ENCODE measurements at places on chromosomes 1 and 21.

DNA sequence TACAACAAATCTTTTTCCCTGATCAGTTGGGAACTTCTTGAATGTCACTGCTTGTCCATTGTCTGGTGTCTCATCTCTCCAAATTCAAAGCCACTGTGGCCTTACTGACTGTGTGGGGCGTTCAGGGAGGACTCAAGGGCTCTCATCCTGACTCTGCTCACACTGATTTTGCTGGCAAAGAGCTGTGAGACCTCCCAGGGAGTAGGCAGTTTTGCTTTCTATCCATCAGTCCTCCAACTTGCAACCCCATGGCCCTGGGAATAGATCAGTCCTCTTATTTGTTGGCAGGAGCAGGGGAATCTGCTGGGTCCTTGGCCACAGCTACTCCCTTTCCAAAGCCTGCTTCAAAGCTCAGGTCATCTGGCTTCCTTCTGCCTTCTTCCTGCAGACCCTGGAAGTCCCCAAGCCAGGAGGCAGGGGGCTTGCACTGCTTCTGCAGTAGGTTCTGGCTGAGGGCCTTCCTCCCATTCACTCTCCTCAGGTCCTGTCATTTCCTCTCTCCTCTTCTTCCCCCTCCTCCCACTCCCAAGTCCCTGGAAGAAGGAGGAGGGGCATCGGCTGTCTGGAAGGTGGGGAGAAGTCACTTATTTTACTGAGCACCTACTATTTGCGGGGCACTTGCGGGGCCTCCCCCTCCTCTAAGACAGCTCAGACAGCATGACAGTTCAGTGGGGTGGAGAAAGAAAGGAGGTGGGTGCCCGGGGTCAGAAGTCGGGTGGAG lies 876 bp upstream of the NAV1 start:
- DNase-seq: no peak

DNA sequence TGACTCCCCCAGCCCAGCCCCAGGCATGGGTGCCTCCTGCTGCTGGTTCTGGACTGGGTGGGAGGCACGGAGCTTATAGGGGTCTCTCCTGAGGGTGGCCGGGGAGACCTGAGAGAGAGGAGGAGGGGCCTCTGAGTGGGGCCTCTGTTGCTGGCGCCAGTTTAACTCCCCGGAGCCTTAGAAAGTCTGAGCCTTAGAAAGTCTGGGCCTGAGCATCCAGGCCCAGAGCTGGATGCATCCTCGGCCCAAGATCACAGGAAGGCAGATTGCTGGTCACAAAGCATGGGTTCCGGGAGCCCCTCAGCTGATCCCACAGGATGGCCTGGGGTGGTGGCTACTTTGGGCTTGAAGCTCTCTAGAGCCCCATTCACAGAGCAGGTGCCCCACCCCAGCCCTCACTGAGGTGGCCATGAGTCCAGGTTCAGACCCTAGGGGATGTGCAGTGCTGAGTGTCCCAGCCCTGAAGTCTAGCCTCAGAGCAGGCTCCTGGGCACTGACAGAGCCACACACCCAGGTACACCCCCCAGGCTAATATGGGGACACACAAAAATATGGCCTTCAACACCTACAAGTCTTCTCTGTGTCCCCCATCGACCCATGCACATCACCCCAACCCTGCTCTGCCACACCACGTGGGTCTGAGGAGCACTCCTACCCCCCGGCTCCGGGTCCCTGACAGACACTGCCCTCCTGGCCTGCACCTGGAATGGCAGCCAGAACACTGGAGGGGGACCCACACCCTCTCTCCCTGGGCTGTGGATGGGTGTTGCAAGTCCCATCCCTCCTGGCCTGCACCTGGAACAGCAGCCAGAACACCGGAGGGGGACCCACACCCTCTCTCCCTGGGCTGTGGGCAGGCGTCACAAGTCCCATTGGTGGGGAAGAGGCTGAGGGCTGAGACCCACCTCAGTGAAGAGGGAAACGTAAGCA lies 9.7 kb downstream of the PLA2G2F start:
- DNase-seq: no peak

DNA sequence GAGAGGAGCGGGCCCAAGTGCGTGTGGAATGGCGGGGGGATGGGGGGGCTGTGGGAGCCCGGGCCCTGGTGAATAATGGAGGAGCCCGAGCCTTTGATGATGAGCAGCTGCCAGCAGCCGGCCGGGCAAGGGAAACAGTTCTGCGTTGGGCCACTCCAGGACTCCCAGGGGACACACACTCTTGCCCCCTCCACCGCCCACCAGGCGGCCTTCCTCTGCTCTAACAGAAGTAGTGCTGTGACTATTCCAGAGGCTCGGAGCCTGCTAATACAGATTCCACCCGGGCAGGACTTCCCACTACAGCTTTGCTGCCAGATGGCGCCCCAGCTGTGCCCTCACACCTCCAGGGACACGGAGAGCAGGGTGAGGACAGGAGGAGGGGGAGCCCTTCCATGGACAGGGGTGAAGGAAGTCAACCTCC lies 48.2 kb upstream of the LRP8 start:
- no peak for DNase-seq

DNA sequence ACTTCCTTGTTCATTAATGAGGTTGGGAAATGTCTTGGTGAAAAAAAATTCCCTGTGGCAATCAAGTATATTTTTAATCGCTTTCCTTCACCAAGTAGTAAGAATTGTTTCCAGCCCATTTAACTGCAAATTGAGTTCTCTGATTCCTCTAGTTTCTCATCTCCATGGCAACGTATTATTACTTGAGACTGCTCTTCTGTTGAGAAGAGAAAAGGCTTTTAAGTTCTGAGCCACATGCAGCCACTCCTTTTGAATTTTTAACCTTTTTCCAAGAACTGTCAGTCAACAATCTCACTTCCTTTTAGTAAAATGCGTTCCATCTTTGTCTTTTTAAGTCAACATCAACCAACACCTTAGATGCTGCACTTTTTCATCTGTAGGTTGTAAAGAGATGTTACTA lies 75.7 kb upstream of the KIAA1614 start:
- no peak for DNase-seq

DNA sequence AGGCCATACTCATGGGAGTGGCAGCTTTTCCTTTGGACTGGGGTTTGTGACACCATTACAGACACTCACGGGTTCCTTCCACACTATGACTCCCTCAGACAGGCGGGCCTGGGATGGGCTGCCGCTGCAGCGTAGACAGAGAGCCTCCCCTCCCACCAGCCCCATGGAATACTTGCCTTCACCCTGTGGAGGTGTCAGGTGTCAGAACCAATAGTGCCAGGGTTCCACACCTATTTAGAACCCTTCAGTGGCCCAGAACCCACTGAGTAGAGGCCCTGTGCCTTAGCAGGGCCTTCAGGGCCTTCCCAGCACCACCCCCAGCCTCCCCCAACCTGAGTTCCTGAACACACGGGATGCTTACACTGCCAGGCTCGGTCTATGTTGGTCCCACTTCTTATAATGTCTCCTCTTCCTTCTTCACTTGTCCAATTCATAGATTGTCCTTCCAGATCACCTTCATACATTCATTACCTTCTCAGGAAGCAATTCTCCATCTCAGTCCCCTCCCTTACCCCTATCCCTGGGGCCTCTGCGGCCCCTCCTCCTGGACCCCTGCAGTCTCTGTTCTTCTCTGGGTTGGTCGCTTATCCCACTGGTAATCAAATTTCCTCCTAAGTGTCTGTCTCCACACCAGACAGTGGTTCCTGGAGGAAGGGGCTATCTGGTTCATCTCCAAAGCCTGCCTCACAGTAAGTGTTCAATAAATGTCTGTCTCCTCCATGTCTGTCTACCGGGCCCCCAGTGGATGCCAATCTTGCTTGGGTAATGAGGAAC lies 1.4 kb upstream of the RHBG start:
- DNase-seq: no peak

DNA sequence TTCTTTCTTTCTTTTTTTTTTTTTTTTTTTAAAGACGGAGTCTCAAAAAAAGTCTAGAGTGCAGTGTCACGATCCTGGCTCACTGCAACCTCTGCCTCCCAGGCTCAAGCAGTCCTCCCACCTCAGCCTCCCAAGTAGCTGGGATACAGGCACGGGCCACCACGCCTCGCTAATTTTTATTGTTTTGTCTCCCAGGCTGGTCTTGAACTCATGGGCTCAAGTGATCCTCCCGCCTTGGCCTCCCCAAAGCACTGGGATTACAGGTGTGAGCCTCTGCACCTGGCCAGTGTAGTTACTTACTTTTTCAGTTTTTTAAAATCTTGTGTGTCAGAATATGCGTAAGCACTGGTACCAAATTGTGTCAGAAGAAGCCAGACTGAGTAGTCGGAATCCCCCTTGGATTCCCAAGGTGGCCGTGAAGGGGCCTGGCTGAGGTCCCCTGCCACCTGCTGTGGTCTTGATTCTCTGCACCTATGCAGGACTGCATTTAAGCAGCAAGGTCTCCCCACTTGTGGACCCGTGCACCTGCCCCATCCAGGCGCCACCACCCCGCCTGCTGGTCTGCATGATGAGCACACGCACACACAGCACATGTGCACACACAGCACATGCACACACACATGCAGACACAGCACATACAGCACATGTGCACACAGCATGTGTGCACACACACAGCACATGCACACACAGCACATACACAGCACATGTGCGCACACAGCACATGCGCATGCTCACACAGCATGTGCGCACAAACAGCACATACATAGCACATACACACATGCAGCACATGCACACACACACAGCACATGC lies 47.5 kb downstream of the PCNT start:
- DNase-seq: no peak

DNA sequence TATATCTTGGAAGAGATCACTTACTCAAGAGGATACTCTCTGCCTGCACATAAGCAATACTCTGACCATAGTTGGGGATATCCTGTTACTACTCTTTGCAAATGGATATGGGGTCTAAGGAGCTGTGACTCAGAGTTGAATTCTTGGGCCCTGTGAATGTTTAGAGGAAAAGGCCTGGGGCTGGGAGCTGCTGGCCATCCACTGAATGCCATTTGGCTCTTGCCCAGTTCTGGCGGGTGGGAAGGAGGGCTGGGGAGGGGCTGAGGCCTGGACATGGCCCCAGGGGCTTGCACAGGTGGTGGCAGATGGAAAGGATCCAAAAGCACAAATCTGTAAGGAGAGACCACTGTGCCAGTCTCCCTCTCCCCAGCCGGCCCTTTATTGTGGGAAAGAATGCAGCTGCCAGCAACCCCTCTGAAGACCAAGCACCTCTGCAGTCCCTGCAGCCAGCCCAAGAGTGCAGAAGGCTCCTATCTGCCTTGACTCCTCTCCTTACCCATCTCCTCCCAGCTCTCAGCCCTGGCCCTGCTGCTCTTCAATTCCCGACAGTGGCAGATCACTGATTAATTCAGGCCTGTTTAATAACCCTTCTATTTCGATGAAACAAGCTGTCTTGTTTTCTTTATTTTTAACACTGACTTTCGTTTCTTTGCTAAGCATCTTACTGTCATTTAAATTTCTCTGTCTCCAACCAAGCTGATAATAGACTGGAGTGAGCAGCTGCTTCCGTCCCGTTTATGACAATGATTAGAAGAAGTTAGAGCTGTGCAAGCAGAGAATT lies 12.1 kb downstream of the PLXNA2 start:
- no peak for DNase-seq

- no peak for DNase-seq
These were observed 77.8 kb upstream of the SPAG17 start for GRCh38 chr1:118262865-118263264.

DNA sequence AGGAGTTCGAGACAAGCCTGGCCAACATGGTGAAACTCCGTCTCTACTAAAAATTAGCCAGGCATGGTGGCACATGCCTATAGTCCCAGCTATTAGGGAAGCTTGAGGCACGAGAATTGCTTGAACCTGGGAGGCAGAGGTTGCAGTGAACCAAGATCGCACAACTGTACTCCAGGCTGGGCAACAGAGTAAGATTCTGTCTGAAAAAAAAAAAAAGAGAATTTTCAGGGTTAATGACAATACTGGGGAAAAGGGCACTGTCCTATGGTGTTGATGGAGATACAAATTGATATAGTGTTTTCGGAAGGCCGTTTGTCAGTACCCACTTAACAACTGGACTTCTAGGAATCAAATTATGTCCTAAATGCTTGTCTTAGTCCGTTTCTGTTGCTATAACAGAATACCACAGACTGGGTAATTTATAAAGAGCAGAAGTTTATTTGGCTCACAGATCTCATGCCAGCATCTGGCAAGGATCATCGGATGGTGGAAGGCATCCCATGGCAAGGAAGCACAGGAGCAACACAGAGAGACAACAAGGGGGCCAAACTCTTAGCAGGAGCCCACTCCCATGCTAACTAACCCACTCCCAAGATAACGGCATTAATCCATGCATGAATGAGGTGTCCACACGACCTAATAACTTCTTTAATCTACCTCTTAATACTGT lies 41.3 kb downstream of the ZBTB8A start:
- no peak for DNase-seq

GRCh38 chr1:93111065-93111464 lies 32.0 kb downstream of the MTF2 start:
- DNase-seq: no peak

DNA sequence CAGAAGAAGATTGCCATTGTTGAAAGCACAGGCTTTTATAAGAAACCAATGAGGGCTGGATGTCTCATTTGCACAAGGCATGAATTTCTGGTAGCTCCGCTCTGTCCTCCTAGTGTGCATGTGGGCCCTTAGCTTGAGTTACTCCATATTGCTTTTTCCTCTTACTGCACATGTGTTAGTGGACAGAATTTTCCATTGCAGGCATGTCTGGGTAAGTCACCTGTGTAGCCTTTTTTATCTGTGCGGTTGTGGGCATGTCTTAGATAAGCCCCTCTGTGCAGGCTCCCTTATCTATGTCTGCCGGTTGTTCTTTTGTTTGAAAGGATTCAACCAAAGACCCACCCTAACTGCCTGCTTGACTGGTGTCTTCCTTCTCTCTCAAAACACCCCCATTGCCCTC lies 7.2 kb upstream of the CLCA1 start:
- DNase-seq: no peak

DNA sequence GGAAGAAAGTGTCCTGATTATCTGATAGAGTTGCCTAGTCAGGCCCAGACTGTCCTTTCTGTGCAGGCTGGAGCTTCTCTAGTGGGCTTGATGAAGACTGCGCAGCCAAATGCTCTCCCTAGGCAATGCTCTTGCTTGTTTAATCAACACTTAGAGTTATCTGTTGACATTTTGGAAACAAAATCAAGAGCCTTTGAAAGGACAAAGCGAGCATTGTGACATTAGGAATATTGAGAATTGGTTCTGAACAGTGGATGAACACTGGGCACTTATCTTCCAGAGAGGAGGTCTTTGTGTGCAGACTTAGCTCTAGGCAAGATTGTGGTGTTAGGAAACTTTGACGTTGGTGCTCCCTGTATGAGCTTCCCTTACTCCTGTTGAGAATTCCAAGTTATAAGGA lies 94.5 kb downstream of the DNTTIP2 start:
- DNase-seq: no peak
